ENCODE measurements at places on chromosomes 2 and 18.

GRCh38 chr2:71275939-71276310 lies 49.0 kb upstream of the PAIP2B start:
- DNase-seq, result no peak

GRCh38 chr2:13091455-13091854 lies 374.7 kb downstream of the TRIB2 start:
- peak; percentile 5 for DNase-seq

DNA sequence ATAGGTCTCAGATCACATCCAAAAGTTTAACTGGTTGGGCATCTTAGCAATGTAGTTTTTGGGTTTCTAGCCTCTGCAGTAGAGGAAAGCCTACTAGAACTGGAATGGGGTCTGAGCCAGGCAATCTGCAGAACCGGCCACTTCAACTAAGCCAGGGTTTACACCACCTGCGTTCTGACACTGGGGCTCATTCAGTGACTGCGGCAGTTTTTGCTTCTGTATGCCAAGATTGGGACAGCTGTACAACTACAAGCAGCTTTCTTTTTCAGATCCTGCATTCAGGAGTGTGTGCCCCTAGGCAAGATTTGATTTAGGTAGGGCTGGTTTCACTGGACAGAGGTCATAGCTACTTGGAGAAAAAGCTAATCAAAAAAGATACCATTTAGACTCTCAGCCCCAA lies 43.7 kb upstream of the IGFBP5 start:
- no peak for DNase-seq

DNA sequence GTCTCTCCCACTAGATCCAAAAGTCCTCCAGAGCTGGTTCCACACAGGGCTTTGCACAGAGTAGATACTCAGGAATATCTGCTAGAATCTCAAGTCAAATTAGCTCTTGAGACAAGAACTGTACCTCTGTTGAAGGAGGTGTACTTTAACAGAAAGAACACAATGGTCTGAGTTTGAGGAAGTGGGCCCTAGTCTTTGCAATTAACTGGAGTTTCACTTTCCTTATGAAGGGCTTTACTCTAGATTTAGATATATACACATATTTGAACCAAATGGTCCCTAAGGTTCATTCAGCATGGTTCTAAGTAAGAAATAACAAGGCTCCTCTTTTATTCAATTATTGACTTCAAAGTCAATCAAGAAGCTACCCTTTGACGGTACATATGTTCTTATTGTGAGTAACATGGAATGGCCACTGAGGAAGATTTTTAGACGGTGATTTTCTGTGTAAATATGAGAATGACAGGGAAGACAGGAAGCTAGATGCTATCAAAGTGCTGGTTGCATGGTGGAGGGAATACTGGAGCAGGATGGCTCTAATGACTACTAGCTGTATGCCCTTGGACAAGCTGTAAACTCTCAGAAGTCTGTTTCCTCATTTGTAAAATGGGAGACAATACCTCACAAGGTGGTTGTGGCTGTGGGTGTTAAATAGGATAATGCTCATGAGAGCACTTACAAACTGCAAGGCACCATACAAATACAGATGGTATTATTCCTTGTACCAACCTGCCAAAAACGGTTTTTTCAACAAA lies 73.5 kb upstream of the SERTAD2 start:
- DNase-seq, result no peak

- DNase-seq, result no peak
These were observed 232.3 kb upstream of the ITGA4 start for GRCh38 chr2:181224866-181225265.

GRCh38 chr2:53058526-53058925 lies 709.1 kb upstream of the CHAC2 start:
- DNase-seq, result peak; percentile 25

GRCh38 chr2:157296958-157297357 lies 28.7 kb downstream of the ERMN start:
- DNase-seq, result no peak

DNA sequence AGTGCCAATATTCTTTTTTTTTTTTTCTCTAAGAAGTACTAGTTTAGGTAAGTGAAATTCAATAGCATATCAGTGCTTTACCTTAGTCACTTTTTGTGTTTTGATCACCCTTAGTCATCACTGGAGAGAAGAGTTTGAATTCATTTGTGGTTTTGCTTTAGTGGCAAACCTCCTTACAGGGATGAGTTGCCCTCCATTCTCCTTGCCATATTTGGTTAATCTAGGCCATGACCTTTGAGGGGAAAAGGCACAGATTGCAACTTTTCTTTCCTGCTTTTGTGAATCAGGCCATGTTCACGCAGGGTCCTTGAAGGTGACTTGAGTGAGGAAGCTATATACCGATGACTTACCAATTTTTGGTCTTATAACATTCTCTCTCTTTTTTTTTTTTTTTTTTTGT lies 34.4 kb downstream of the PLEKHA3 start:
- peak; percentile 37 for DNase-seq

DNA sequence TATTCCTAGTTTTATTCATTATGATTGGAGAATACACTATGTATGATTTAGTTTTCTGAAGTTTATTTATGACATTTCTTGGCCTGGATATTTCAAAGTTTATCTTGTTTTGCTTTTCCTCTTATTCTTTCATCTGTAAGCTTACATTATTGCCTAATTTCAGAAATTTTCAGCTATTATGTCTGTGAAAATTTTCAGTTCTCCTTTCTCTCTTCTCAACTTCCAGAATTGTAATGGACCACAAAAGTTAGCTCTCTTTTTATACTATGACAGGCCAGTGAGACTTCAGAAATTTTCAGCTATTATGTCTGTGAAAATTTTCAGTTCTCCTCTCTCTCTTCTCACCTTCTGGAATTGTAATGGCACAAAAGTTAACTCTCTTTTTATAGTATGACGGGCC lies 97.2 kb upstream of the SCN7A start:
- DNase-seq, result no peak

DNA sequence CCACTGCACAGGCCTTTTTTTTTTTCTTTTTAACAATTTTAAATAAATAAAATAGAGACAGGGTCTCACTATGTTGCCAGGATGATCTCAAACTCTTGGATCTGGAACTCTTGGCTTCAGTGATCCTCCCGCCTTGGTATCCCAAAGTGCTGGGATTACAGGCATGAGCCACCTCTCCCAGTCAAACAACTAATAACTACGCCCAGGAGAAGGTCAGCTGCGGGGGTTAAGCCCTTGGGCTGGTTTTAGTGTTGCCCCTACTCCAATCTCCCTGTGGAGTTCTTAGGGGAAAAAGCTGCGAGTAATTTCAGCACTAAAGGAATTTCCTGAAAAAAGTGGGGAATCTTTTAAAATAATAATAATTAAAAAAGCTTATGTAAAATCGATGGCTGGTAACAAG lies 96.4 kb upstream of the XPO1 start:
- DNase-seq, result no peak

DNA sequence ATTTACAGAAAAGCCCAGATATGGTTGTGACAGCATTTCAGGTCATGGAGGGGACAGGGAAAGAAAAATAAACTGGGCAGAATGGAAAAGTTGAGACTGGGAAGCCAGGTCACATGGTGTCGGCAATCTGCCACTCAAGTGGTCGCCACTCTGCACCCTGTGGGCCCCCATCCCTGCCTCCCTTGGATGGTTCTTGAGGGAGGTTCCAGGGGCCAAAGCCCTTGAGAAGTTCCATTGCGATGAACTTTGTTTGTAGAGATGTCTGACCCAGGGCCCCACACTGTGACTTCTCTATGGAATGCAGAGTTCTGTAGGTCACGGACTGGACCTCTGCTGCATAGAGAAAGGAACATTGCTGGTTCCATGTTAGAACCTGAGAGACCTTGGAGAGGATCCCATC lies 105.7 kb upstream of the SLC14A2 start:
- no peak for DNase-seq

- peak; percentile 63 for DNase-seq
These were observed 320.1 kb upstream of the KYNU start for GRCh38 chr2:142557391-142557790.

DNA sequence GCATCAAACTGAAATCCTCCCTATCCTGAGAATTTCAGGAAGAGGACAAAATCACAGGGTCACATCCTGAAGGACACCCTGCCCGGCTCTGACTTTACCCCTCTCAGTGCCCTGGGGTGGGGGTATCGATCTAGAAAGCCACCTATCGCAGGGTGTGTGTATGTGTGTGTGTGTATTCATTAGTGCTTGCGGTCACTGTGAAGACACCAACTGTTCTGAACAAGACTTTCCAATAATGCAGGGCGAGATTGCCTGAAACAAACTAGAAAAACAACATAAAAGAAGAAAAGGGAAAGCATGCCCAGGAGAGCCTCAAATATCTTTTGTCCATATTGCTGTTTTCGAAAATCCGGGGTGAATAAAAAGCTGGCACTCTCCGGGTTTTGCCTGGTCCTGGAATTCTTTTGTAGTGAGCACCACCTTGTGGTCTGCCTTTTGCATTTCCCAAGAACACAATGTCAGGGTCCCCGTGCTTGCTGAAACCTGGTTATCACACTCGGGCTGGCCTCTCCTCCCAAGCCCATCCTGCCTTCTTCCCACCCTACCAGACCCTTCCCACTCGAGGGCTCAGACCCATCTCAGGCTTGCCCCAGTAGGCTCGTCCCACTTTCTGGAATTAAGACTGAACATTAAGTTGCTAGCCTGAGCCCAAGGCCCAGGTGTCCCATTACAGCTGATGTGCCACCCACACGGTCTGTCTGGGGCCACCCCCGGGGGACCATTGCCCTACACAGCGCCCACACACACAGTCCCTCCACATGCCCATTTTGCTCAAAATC lies 25.0 kb upstream of the COPS8 start:
- DNase-seq, result peak; percentile 86

- no peak for DNase-seq
These were observed 6.1 kb downstream of the HJURP start for GRCh38 chr2:233848276-233848675.

DNA sequence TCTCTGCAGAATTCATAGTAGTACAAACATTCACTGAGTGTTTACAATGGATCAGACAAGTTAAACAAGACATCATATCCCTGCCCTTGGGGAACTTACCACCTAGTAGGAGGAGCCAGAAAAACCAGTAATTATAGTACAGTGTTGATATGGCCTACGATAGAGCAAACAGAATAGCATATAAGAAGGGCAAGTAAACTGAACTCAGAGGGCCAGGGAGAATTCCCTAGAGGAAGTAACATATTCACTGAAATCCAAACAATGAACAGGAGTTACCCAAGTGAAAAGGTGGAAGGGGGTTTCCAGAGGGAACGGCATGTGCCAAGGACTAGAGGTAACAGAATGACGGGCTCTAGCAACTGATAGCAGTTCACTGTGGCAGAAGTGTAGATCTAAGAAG lies 34.1 kb downstream of the NHEJ1 start:
- DNase-seq, result peak; percentile 13

DNA sequence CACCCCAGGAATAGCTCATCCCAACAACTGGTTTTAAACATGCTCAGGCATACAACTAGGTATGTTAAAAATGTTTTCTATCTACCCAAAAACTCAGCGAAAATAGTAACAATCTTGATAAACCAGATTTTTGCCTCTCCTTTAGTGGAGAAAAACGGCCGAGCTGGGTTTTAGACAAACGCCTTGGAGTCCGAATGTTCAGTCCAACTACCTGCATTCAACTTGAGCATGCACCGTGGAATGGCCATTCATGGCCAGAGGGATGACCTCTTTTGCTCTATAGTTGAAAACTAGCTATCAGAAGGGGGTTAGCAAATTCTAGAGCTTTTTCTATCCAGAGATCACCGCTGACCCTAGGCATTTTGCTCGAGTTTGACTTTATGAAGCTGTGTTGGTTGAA lies 30.8 kb downstream of the PDIA6 start:
- DNase-seq, result no peak

DNA sequence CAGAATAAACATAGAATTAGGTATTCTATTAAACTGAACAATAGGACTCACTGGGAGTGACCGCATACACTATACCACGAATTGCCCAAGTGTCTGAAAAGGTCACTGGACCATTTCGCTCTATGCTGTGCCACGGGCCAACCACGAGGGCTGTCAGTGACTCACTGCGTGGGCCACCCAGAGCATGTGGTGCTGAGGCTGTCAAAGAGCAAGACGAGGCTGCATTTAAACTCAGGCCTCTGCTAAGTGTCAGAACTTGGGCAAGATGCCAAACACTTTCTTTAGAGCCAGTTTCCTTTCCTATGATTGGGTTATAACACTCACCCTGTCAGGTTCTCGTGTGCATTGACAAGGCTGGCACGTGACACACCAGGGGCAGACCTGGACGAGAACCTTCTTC lies 97.5 kb downstream of the SH3YL1 start:
- DNase-seq, result no peak

DNA sequence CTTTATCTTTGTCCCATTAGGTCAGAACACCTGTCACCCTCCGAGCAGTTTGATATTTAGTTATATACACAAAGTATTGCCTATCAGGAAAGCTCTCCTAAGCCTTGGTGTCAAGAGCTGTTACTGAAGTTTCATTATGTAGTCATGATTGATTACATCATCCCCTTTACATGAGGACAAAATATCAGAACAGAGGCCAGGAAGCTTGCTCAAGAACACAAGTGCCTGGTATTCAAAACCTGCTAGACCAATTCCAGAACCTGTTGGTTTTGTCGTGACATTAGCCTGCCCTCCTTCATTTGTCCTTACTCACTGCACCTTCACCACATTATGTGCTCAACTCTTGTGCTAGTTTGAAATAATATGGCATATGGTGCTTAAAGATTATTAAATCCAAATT lies 377.1 kb downstream of the CDH19 start:
- no peak for DNase-seq

DNA sequence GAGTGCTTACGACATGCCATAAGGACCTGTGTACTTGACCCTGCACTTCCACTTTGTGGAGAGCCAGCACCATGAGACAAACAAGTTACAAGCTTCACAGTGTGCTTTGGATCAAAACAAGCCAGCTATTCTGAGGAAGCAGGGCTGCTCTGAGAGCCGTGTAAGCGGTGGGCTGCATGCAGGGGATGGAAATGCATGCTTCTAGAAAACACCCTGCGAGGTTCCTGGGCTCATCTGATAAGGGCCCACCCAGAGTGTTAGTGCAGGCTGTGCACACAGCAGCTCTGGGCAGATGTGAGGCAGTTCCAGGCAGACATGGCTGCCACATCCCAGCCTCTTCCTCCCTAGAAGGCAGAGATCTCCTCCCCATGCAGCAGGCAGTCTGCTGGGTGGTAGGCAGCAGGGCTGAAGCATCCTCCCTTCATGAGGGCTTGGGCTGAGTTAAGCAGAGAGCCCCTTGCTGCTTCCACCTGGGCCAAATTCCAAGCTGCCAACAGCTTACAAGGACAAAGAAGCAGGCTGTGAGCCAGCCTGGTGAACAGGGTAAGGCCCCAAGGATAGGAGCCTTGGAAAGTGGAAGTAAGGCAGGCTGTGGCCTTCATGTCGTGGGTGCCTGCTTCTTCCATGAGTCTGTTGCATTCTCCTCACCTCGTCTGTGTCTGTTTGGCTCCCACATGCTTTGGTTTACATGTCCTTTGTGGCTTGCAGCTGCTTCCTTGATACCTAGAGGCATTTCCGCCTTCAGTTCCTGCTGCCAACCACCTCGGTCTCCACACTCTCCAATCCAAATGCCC lies 7.7 kb downstream of the PSD4 start:
- no peak for DNase-seq

GRCh38 chr2:44277541-44277940 lies 2.3 kb downstream of the SLC3A1 start:
- no peak for DNase-seq

GRCh38 chr2:226721541-226721940 lies 78.1 kb downstream of the IRS1 start:
- DNase-seq, result peak; percentile 61

- DNase-seq, result peak; percentile 65
These were observed 75.7 kb upstream of the TFCP2L1 start for GRCh38 chr2:121360566-121361300.
